ENCODE measurements at places on chromosomes 4 and X. TPM values are rescaled to one million over a fixed set of nuclear protein-coding genes. Genes with fewer than 3 reads are reported as not detected.

The UNC5C gene
- polyA plus RNA-seq, result 0.63 TPM

The AMELX gene
- polyA plus RNA-seq, result not detected

The PABPC1L2A gene
- not detected for polyA plus RNA-seq

The NAT8L gene
- 0.05 TPM for polyA plus RNA-seq

The UGT2A1 gene
- not detected for polyA plus RNA-seq

The FLNA gene
- 515 TPM for polyA plus RNA-seq

The MTNR1A gene
- not detected for polyA plus RNA-seq

The ATP10D gene
- polyA plus RNA-seq, result 26.9 TPM

The TRIM75 gene
- polyA plus RNA-seq, result not detected

The FAM9C gene
- not detected for polyA plus RNA-seq

The USP17L18 gene
- polyA plus RNA-seq, result not detected

The HTR2C gene
- polyA plus RNA-seq, result not detected

The ITGB1BP2 gene
- 14.9 TPM for polyA plus RNA-seq

The PHF8 gene
- polyA plus RNA-seq, result 9.7 TPM

The CXorf65 gene
- polyA plus RNA-seq, result 0.26 TPM

The MUC7 gene
- polyA plus RNA-seq, result not detected

The AREG gene
- polyA plus RNA-seq, result 1.4 TPM

The ARMCX4 gene
- 2.6 TPM for polyA plus RNA-seq

The HEPH gene
- polyA plus RNA-seq, result 21.0 TPM

The FDCSP gene
- polyA plus RNA-seq, result not detected

The GPRASP1 gene
- 3.3 TPM for polyA plus RNA-seq

The CACNA1F gene
- 0.03 TPM for polyA plus RNA-seq

The ADH1A gene
- 0.67 TPM for polyA plus RNA-seq

The NLGN3 gene
- 0.63 TPM for polyA plus RNA-seq

The SNCA gene
- polyA plus RNA-seq, result 6.9 TPM

The TLR7 gene
- polyA plus RNA-seq, result 1.8 TPM

The OR13H1 gene
- polyA plus RNA-seq, result not detected

The PAK3 gene
- 0.84 TPM for polyA plus RNA-seq

The EVC2 gene
- 2.1 TPM for polyA plus RNA-seq

The UPF3B gene
- polyA plus RNA-seq, result 14.4 TPM

The ZAR1 gene
- polyA plus RNA-seq, result not detected

The MAGEA6 gene
- polyA plus RNA-seq, result not detected

The FOXP3 gene
- not detected for polyA plus RNA-seq

The ZMAT1 gene
- 19.3 TPM for polyA plus RNA-seq

The PPP2R2C gene
- not detected for polyA plus RNA-seq

The NMU gene
- not detected for polyA plus RNA-seq

The CPXCR1 gene
- polyA plus RNA-seq, result not detected

The CYP2U1 gene
- polyA plus RNA-seq, result 8.5 TPM

The CT47B1 gene
- polyA plus RNA-seq, result not detected

The PRRG1 gene
- polyA plus RNA-seq, result 2.6 TPM

The NEK1 gene
- 6.7 TPM for polyA plus RNA-seq

The MAGEC2 gene
- not detected for polyA plus RNA-seq

The MAB21L2 gene
- polyA plus RNA-seq, result 8.6 TPM

The BMX gene
- 10.1 TPM for polyA plus RNA-seq

The GAB3 gene
- 1.6 TPM for polyA plus RNA-seq

The XPNPEP2 gene
- 0.26 TPM for polyA plus RNA-seq

The NLRP2B gene
- not detected for polyA plus RNA-seq

The SMIM10 gene
- polyA plus RNA-seq, result 31.9 TPM

The SCML2 gene
- 1.6 TPM for polyA plus RNA-seq

The CABS1 gene
- not detected for polyA plus RNA-seq

The TNMD gene
- polyA plus RNA-seq, result not detected

The RAB41 gene
- polyA plus RNA-seq, result not detected

The APOO gene
- 8.8 TPM for polyA plus RNA-seq

The RENBP gene
- 14.5 TPM for polyA plus RNA-seq

The F8A3 gene
- not detected for polyA plus RNA-seq

The HMGB2 gene
- 81.7 TPM for polyA plus RNA-seq

The NPNT gene
- 47.1 TPM for polyA plus RNA-seq
